ENCODE measurements at places on chromosomes 4 and X.

- DNase-seq: no peak
Measured at GRCh38 chr4:81571105-81571504, 99.4 kb upstream of the RASGEF1B start.

DNA sequence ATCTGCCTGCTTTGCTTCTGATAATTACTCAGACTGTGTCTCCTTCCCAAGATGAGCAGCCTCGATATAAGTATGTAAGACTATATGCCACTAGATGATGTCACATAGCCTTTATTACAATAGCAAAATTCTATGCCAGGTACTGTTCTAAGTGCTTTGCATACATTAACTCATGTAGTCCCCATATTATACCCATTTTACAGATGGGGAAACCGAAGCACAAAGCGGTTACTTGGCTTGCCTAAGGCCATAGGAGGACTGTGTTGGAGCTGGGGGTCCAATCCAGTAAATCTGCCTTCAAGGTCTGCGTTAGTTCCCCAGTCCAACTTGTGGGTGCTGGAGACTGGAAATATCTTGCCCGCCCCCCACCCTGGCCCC, 826 bp upstream of the SCML1 start:
- DNase-seq: no peak

- no peak for DNase-seq
Measured at GRCh38 chrX:68059469-68059868, 373.8 kb downstream of the OPHN1 start.

- no peak for DNase-seq
Measured at GRCh38 chr4:16250661-16251365, 24.5 kb upstream of the TAPT1 start.

GRCh38 chr4:122052677-122053076, 99.5 kb upstream of the BLTP1 start:
- no peak for DNase-seq

DNA sequence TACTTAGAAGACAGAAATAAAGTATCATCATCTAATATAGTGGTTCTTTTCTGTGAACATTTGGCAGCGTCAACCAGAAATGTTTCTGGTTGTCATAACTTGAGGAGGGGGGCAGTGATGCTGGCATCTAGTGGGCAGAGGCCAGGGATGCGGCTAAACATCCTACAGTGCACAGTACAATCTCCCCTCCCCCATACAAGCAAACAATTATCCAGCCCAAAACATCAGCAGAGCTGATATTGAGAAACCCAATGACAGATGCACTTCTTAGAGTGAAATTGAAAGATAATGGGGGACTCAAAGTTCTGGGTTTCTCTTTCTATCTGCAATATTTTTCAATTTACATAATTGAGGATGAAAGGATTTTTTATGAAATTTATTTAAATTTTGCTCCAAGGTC, 1.9 kb upstream of the EIF1AX start:
- DNase-seq: no peak

GRCh38 chr4:80082693-80083092, 9.7 kb upstream of the ANTXR2 start:
- no peak for DNase-seq

DNA sequence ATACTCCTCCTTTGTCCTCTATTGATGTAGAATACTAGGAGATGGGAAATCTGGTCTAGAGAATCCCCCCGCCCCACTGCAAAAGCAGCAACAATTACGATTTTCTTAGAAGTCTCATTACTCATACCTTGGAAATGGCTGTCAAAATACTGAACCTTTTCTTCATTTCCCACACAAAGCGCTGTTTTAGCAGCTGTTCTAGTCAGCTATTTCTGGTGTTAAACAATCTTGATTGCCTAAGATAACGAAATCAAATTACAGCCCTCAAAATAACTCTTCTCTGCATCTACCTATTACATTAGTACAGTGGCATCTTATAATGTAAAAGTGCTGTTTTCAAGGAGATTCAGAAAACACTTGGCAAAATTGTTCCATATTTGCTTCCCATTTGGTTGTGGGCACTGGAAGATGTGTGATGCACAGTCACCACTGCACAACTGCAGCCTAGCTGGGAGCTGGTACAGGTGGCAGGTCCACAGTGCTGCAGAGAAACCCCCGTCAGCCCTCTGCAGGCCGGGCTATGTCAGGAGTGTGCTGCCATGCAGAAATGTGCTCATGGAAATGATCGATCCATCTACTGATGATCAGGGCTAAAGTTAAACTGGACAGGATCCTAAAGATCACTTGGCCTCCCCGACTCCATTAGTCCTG, 50.4 kb downstream of the TBC1D9 start:
- DNase-seq: no peak

DNA sequence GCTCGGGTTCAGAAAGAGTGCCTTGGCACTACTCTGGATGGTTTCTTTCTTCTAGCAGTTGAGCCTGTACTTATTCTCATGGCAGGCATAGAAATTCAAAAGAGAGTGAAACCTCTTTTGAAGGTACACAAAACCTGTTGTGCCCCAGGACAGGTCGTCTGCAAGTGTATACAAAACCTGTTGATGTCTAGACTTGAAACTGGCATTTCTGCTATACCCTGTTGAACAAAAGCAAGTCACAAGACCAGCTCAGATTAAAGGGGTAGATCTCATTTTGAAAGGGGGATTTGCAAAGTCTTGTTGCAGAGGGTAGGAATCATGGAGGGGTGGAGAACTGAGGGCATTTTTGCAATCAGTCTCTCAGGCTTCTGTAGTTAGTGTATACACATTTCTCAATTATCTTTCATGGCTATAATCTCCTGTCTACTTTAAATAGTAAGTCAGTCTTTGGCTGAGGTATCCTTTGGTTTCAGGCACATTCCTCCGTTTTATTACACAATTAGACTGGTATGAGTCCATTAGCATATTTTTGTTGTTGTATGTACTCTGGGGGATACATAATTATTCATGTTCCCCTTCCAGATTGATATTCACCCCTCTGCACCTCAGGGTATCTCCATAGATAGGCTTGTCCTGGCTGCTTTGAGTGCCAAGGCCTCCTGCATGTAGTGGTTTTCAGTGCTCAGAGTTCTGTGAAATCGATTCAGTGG, 251.4 kb downstream of the DTHD1 start:
- no peak for DNase-seq

- no peak for DNase-seq
Measured at GRCh38 chrX:39499996-39500395, 597.8 kb downstream of the BCOR start.

DNA sequence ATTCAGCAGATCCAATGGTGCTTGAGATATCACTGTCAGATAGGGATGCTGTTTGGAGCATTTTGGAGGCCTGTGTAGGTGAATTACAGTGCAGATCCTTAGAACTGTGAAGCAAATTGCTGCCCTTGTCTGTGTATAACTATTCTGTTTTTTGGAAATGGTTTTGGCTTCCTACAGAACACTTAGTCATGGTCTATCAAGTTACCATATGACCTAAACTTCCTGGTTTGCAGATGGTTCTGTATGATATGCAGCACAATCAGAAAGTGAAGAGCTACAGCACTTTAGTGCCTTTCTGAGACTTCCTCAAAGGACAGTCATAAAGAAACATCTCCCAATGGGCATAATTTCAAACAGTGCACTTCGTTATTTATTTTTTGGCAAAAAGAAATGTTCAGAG, 688.6 kb downstream of the SH3BGRL start:
- no peak for DNase-seq

DNA sequence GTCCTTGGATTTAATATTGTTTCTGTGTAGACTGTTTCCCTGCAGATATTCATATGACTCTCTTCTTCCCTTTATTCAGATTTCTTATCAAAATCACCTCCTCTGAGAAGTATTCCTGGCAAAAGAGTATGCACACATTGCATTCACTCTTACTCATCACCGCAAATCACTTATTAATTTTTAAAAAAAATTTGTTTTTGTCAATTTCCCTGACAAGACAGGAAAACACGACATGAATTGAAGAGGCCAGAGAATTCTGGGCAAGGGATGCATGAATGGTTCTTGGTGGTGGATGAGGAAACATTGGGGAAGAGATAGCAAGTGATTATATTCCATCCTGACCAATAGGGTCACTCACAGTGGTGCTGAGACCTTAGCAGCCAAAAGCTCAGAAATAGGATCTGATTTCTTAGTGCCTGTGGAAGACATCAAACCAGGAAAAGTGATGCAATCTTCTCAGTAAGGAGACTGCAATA, 522.5 kb upstream of the AGA start:
- DNase-seq: no peak

DNA sequence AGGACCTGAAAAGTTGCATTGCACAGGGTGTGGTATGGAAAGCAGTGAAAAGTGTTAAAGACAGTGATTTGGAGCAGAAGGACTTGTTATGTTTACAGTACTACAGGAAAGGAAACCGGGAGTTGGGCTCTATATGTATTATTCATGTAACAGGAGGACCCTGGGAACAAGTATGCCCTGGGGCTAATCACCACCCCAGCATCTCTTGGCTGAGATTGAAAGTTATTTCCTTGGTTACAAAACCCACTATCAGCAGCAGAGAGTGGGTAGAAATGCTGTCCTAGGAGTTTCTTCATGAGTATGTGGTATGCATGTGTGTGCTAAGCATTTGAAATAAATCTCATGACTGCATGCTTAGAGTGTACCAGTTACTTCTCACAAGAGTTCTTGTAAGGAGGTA, 46.9 kb downstream of the STK32B start:
- DNase-seq: no peak

GRCh38 chrX:39972340-39972739, 125.4 kb downstream of the BCOR start:
- DNase-seq: no peak

- no peak for DNase-seq
Measured at GRCh38 chr4:94559351-94559806, 107.6 kb downstream of the PDLIM5 start.

All from NCI-H524 treated with DMSO at 0.1 percent for 48 hours (cell line).